SJSA1 (cell line): ENCODE measurements at places on chromosomes 4 and X.

GRCh38 chr4:156931267-156931666, 40.3 kb downstream of the PDGFC start:
- DNase-seq: peak; percentile 87

DNA sequence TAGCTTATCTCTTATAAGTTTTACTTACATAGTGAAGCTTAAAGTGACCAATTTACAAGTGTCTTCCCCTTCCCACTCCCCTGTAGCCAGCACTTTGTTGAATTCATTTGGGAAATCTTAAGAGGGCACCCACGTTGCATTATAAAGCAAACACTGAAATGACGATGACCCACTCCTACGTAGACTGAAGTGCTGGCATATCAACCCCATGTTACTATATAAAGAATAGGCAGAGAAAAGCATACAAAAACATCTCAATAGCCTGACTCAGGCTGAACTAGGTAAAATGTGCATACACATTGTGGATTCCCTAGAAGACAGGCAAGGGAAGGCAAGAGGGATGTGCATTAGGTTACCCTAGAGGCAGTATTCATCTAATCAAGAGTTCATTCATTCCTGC, 313.4 kb downstream of the TENM3 start:
- DNase-seq: peak; percentile 84

- no peak for DNase-seq
Measured at GRCh38 chr4:158229768-158230167, 19.5 kb downstream of the TMEM144 start.

GRCh38 chrX:91434351-91435168, at the start of gene PABPC5:
Gene PABPC5 (plus strand): TSS chrX:91434839. CDS start chrX:91435578, 739 bp downstream.
- peak; percentile 69 for DNase-seq

DNA sequence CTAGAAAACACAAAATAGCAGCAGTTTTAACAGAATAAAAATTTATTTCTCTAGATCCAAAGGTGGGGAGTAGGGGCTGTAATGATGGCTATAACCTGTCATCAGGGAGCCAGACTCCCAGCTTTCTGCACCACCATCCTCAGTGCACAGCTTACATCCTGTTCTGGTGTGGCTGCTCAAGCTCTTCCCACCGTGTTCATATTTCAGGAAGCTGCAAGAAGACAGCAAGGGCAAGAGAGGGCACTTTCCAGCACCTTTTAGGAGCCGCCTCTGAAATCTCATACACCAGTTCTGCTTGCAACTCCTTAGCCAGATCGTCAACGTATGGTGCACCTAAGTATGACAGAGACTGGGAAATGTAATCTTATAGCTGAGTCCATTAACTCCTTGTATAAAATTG, 253.7 kb downstream of the CENPC start:
- no peak for DNase-seq

DNA sequence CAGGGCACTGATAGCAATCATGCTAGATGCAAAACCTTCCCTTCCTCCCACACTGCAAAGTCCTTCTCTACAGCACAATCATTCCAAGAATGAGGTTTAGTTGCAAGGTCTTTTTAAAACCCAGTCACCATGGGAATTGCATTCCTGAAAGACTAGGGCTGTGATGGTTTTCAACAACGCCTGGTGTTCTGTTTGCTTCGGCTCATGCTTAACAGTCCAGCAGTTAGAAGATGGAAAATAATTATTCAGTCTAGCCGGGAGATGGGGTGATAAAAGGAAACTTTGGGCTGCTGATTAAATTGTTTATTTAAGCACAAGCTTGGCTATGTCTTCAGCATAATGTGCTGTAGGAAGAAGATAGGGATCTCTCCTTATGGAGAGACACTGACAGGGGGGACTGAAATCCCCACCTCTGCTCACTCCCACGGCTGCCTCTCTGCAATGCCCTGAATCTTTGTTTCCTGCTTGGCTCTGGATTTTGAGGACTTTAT, 211.4 kb downstream of the MID1IP1 start:
- DNase-seq: no peak

GRCh38 chr4:54197926-54198325, 31.2 kb upstream of the PDGFRA start:
- no peak for DNase-seq

DNA sequence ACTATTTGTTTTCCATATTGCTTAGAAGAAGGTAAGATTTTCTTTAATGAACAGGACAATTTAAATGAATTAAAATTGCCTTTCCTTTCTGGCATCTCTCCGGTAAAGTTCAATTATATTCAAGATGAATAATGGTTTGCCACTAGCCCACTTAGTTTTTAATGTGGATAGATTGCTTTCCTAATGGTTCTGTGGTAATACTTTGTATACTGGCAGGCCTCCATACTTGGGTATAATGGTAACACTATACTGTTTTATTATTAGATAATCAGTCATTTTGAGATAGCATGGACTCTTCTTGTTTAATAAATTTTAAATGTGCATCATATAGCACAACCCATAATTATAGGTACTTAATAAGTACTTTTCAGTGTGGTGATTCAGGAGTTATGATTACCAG, 89.5 kb downstream of the ELOVL6 start:
- DNase-seq: no peak

DNA sequence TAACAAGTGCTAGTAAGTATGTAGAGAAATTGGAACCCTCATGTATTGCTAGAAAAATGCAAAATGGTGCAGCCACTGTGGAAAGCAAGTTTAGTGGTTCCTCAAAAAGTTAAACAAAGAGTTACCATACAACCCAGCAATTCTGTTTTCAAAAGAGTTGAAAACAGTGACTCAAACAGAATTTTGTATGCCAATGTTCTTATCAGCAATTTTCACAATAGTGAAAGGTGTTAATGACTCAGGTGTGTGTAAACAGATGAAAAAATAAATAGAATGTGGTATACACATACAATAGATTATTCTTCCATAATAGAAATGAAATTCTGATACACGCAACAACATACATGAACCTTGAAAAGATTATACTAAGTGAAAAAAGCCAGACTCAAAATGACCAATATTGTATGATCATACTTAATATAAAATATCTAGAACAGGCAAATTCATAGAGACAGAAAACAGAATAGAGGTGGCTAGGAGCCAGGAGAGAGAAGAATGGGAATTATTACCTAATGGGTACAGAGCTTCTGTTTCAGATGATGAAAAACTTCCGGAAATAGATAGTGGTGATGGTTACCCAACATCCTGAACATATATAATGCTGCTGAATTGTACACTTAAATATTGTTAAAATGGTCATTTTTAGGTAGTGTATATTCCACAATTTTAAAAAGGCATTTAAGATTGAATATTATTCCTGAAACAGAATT, 51.6 kb downstream of the WDFY3 start:
- no peak for DNase-seq

- DNase-seq: no peak
Measured at GRCh38 chr4:17966312-17966711, 55.2 kb downstream of the LCORL start.

GRCh38 chr4:152626790-152627189, 53.0 kb downstream of the TMEM154 start:
- DNase-seq: no peak

- no peak for DNase-seq
Measured at GRCh38 chrX:13716455-13716854, 18.0 kb downstream of the TRAPPC2 start.

DNA sequence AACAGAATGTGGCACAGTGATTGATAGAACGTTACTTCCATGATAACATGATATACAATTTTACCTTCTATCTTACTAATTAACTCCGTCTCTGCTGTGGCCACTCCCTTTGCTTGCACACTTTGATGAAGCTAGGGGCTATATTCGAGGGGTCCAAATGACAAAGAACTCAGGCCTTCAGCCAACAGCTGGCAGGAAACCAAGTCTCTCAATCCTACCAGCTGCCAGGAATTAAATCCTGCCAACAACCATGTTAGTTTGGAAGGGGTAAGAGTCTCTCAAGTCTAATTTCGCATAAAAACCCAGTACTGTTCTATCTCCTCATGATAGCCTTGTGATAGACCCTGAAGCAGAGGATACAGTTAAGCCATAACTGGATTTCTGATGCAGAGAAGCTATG, 1122.9 kb upstream of the PCDH10 start:
- DNase-seq: no peak

- no peak for DNase-seq
Measured at GRCh38 chrX:69906447-69906846, 143.3 kb downstream of the AWAT2 start.

DNA sequence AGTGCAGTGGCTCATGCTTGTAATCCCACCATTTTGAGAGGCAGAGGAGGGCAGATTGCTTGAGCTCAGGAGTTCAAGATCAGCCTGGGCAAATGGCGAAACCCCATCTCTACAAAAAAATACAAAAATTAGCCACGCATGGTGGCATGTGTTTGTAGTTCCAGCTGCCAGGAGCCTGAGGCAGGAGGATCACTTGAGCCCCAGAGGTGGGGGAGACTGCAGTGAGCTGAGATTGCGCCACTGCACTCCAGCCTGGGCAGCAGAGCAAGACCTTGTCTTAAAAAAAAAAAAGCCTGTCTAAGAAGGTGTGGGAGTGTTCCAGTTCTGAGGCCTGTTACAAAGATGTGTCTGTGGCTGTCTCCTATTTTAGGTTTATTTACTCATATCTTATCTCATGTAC, 38.0 kb downstream of the PI4K2B start:
- no peak for DNase-seq

DNA sequence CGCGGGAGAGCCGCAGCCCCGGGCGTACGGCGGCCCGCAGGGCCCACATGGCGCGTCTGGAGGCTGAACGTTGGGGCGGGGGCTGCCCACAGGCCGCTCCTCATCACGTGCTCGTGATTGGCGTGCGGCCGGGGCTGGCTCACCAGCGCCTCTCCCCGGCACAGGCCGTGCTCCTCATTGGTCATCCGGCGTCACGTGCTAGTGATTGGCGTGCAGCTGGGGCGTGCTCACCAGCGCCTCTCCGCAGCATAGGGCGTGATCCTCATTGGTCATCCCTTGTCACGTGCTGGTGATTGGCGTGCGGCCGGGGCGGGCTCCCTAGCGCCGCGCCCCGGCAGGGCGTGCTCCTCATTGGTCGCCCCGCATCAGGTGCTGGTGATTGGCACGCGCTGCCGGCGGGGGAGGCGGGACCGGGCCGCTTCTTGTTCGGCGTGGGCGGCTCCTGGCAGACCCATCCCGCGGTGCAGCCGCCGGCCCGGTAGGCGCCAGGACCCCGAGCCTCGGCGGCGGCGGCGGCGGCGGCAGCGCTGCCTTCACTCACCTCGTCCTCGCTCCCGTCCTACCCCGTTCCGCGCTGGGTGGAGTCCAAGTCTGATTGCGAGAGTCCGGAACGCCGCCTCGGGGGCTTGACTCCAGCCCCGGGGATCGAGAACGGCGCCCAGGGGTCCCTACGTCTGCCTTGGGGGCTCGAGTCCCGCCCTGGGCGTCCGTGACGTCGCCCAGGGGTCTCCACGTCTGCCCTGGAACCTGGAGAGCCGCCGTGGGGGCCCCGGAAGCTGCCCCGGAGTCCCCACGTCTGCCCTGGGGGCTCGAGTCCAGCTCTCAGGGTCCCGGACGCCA, at the start of gene GTPBP6:
Gene GTPBP6, minus strand, starts transcription at position 58 of the 840 bp plus-strand sequence. Its CDS starts 9 bp downstream, at position 49.
- peak; percentile 99 for DNase-seq

DNA sequence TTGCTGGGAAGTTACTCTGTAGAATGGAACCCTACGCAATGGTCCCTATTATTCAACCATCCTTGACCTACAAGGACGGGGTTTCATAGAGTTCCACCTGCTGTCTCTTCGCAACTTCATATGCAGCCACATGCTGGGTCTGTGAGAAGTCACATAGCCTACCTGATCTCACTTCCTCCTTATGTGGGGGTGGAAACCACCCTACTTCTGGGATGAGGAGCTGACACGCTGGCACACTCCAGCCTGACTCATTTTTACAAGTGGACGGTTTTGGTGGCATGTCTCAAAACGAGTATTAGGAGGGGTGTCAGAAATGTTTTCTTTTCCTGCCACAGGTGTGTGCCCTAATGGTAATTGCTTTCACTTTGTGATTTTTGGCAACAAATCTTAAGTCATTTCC, 36.8 kb upstream of the ARSD start:
- DNase-seq: no peak

DNA sequence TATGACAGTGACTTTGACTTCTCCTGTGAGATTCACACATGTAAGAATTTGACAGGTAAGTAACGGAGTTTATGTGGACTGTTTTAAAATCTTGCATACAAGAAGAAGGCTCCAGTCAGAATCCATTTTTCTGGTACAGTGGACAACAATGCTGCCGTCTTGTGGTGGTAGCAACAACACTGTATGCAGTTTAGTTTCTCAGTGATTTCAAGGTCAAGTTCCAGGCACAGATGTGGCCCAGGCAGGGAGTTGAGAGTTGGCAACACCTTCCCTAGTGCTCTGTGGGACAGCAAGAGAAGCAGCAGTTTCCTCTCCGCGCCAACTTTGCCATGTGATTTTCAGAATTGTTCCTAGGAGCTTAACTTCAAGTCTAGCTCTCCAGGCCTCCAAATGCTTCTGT, 56.0 kb upstream of the STPG2 start:
- DNase-seq: no peak

DNA sequence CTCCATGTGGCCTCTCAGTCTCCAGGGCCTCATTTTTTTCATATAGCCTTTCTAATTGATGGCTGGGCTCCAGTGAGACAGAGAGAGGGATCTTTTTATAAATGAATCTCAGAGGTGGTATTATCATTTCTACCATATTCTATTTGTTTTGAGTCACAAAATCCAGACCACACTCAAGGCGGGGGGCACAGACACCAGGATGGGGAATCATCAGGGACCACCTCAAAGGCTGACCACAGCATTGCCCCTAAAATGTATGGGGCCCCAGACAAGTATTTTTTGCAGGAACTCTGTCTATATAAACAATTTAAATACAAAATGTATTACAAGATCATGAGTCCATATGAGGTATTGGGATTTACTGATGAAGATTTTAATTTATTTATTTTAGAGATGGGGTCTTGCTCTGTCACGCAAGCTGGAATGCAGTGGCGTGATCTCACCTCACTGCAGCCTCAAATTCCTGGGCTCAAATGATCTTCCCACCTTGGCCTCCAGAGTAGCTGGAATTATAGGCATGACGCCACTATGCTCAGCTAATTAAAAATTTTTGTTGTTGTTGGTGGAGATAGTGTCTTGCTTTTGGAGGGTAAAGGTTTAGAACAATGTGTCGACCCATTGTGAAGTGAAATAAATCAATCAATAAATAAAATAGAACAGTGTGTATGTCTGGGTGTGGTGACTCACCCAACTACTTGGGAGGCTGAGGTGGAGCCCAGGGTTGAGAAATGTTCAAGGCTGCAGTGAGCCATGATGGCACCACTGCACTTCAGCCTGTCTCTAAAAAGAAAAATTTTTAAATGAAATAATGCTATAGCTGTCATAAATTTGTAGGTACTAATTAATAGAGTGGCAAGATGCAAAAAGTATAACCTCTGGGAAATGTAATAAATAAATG, 29.4 kb downstream of the WDR13 start:
- peak; percentile 78 for DNase-seq

- no peak for DNase-seq
Measured at GRCh38 chrX:40010550-40011321, 87.0 kb downstream of the BCOR start.

DNA sequence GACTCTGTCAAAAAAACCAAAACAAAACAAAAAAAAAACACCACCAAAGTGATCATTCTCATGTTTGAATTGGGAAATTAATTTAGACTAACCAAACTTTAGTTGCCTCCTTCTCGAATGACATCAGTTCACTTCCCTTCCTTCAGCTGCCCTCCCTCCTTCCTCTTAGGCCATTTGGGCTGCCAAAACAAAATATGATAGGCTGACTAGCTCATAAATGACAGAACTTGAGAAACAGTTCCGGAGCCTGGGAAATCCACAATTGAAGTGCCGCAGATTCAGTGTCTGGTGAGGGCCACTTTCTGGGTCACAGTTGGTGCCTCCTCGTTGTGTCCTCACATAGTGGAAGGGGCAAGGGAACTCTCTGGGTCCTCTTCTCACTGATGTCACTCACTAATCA, 16.1 kb upstream of the WAS start:
- no peak for DNase-seq
